Occipital lobe (tissue), 3 donors: ENCODE measurements at places on chromosomes 3 and 15. TPM values are rescaled to one million over a fixed set of nuclear protein-coding genes. Genes with fewer than 3 reads are reported as not detected.

DNA sequence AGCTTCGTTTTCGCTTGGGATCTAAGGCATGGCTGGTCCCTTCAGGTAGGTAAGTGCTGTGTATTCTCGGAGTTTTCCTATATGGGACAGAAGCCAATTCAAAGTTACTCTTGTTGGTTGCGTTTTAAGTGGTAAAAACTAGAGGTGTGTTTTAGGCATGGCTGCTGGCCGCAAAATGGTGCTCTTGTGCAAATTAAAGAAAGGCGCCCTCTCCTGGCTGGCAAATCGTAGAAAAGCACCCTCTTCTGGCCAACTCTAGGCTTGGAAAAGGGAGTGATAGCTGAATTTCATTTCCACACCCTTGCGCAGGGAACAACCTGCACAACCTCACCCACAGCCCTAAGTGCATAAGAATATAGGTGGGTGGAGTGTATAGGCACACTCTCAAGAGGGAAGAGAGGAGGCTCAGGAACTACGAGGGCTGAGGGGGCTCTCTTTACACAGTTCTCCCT lies 23.5 kb downstream of the DRD3 start:
- DNase-seq: no peak

C2CD4A gene
- 0.16 TPM for total RNA-seq

DNA sequence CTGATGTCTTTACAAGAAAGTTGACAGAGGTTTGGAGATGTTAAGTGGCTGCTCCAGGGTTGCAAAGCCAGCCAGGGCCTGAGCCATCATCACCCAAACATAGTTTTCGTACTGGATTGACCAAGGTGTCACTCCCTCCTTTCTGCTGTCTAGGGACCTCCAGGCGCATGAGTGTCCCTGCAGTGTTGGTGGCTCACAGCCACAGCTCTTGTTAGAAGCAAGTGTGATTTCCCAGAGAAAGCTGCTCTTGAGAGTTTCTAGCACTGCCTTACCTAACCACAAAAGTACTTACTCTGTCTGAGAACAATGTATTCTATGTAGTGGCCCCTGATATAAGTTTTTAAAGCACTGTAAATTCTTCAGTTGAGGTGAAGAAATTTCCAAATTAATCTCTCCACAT lies 144.1 kb downstream of the SOX2 start:
- DNase-seq: no peak

DNA sequence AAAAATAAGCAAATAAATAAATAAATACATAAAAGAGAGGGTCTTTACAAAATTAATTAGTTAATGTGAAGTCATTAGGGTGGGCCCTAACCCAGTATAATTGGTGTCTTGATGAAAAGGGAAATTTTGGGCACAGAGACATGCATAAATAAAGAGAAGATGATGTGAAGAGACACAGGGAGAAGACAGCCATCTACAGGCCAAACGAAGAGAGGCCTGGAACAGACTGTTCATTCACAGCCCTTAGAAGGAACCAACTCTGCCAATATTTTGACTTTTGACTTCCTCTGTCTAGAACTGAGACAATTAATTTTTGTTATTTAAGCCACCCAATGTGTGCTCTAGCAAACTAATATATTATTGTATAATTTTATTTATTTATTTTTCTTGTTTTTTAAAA lies 29.6 kb upstream of the SELENOK start:
- no peak for DNase-seq

DNA sequence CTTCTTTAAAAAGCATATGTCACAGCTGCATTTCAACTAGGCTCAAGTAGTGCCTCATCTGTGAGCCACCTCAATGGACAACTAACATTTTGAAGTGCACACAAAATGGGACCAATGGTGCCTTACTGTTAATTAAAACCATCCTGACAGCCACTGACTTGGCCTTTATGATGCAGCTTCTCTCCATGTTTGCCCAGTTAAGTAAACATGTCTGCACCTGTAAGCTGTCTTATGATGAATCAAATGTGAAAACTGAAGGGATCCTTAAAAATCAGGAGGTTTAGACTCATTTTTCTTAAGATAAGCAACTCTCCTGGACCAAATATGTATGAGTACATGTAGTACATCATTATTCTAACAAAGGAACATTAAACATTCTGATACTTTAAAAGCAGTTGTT lies 861.6 kb downstream of the ROBO1 start:
- no peak for DNase-seq

TRH gene
- 1.1 TPM for total RNA-seq

DUOXA2 gene
- total RNA-seq: not detected

DNA sequence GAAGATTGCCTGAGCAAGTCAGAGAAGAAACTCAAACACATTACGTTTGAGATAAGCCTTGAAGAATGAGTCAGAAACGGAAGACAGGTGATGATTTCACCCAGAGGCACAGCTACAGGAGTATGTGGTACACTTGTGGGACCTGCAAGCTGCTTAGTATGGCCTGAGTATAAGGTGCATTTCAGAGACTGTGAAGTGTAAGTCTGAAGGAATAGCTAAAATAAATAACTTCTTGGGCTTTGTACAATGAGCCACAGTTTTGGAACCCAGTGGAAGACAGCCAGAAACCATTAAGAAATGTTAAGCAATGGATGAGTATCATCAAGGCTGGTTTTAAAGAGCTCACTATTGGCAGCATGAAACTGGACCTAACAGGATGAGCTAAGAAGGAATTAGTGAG lies 826.2 kb downstream of the ROBO1 start:
- DNase-seq: no peak

DNA sequence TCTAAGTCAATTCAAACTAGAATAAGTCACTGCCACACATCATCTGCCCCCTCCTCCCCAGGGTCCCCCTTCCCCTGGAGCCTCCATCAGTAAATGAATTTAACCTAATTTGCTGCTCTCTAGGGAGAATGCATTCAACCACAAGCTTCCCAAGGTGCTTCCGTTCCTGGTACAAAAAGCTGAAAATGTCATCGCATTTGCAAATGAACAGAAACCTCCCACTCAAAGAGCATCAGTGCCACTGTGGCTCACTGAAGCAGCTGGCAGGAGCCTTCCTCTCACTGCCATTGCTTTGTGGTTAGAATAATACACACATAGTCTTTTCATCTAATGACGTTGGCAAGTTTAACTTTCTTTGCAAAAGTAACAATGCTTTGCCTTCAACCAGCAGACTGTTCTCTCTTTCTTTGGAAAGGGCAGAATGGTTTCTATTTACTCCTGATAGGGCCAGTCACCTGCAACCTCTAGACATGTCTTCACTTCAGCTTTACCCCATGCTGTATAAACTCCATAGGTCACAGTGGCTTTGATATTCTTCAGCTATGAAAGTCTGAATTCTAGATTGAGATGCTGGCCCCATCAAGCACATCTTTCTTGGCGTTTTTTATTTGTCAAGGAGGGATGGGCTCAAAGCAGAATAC lies 238.1 kb downstream of the CPNE4 start:
- DNase-seq: peak; percentile 20

GRCh38 chr15:57575363-57575762 lies 16.3 kb upstream of the MYZAP start:
- no peak for DNase-seq

- DNase-seq: no peak
Observed at GRCh38 chr15:66076591-66077319, 176.8 kb downstream of the MEGF11 start.

DNA sequence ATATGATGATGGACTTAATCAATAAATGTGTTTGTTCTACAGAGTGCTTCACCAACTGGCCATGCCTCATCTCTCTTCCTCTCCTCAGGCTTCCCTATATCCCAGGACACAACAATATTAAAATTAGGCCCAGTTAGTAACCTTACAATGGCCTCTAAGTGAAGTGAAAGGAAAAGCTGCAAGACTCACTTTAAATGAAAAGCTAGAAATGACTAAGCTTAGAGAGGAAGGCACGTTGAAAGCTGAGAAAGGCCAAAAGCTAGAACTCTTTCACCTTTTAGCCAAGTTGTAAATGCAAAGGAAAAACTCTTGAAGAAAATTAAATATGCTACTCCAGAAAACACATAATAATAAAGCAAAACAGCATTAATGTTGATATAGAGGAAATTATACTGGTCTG lies 1010.3 kb downstream of the NAALADL2 start:
- DNase-seq: no peak

ZNF620 gene
- 13.6 TPM for total RNA-seq

PCSK6 gene
- 15.4 TPM for total RNA-seq

DNA sequence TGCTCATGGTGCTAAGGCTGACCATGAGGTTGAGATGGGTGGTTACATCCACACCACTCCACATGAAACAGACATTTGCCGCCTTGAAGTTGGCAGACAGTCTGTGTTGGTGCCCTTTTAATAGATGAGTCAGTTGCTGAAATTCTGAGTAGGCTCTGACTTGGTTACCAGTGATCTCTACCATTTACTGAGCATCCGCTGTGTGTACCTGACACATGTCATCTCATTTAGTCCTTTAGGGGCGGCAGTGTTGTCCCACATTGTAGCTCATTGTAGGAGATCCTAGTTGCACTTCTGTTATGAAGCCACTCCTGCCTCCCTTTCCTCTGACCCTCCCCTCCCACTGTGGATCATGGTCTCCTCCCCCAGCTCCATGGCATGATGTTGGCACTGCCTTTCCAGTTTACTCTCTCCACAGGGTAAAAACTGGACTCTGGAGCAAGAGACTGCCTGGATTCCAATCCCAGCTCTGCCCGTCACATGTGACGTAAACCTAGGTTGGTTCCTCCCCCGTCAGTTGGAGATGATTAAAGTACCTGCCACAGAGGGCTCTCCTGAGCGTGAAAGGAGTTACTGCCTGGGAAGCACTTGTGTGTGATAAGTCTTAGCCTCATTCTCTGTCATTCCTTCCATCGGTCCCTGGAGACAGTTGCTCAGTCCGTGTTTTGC lies 21.6 kb downstream of the SLCO3A1 start:
- DNase-seq: no peak

- no peak for DNase-seq
Observed at GRCh38 chr15:63938486-63939061, 104.8 kb upstream of the HERC1 start.

CCR9 gene
- 0.16 TPM for total RNA-seq

ONECUT1 gene
- not detected for total RNA-seq
